ENCODE measurements at places on chromosomes 5 and 9.

DNA sequence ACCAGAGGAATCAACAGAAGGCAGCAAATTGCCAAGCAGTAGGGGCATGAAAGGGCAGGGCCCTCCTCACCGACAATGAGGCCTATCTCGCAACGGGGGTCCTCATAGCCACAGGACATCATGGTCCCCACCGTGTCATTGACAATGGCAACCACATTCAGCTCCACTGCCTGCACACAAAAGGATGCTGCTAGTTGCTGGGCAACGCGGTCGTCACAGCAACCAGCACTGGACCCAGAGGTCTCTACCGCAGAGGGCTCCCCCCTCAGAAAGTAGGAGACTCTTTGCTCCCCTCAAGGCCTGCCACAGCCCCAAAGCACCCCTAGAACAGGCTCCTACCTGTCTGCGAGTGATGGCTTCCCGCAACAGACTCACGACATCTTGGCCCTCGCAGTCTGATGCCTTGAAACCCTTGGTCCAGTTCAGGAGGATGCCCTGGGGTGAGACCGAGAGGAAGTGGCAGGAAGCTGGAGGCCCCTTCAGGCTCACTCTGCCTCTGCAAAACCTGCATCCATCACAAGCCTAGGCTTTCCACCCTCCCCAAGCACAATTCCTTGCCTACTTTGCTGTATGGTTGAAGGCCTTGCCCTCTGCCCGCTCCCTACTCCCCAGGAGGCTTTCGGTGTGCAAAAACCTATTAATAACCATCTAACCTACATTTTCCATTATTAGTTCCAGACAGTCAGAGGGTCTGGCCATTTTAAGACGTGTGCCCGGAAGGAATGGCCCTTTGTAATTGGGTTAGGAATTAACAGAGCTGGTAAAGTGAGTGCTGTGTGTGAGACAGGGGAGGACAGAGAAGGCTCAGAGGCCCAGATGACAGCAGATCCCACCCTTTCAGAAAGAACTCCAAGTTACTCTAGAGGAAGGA is 15.2 kb downstream of the HK3 start:
- no peak for DNase-seq

GRCh38 chr5:41738710-41739354 is 131.4 kb downstream of the OXCT1 start:
- DNase-seq = no peak

DNA sequence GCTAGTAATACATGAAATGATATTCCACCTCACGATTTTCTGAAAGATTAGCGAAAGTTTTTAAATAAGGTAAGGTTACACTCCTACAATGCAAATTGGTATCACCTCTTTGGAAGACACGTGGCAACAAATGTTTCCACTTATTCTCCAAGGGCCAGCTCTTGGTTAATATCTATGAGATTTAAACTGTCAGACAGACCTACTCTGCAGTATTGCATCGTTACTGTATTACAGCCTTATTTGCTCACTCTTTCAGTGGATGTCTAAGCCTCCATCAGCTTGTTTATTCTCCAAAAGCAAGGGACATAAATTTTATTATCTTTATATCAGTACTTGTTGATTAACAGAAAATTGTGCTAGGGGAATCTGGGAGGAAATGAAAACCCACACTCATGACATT is 135.7 kb downstream of the MLLT3 start:
- DNase-seq = no peak

DNA sequence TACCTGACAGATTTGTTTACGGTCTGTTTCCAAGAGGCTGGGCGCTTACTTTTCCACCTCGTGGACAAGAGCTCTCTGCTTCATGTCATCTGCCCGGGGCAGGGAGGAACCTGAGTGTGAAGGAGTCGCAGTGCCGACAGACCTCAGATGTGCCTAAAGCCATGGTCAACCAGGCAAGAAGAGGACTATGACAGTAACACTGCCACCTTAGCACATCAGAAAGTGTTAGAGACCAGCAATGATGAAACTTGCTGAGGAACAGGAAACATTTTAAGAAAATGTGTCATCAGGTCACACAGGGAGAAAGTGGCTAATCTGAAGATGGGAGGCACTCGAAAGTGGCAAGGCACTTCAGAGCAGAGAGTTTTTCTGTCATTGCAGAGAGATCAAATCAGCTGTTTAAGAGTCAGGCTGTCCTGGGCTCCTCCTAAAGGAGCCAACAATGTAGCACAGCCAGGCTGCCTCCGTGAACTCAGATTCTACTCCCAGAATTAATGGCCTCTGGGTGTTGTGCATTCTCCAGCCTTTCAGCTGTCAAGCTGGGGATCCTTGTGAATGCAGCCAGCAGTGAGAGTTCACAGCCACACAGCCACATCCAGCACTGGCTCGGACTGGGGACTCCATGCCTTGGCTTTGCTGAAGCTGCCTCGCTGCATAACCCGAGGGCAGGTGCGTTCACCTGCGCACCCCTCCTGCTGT is 94.6 kb downstream of the RAPGEF1 start:
- DNase-seq = no peak

DNA sequence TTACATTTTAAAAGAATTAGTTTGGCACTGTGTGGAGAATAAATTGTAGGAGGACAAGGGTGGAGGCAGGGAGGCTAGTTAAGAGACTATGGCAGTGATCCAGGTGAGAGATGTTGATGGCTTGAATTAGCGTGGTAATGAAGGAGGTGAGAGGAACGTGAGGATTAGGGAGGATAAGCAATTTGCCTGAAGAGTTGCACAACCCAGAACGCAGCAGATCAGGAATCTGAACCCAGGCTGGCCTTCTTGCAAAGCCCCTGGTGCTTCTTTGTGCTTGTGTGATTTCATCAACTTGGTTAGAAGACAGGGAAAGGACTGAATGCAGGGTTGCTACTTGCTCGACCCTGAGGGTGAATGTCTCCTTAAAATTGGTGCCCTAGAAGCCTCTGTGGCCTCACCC is 6.9 kb upstream of the SCAMP1 start:
- DNase-seq = no peak

DNA sequence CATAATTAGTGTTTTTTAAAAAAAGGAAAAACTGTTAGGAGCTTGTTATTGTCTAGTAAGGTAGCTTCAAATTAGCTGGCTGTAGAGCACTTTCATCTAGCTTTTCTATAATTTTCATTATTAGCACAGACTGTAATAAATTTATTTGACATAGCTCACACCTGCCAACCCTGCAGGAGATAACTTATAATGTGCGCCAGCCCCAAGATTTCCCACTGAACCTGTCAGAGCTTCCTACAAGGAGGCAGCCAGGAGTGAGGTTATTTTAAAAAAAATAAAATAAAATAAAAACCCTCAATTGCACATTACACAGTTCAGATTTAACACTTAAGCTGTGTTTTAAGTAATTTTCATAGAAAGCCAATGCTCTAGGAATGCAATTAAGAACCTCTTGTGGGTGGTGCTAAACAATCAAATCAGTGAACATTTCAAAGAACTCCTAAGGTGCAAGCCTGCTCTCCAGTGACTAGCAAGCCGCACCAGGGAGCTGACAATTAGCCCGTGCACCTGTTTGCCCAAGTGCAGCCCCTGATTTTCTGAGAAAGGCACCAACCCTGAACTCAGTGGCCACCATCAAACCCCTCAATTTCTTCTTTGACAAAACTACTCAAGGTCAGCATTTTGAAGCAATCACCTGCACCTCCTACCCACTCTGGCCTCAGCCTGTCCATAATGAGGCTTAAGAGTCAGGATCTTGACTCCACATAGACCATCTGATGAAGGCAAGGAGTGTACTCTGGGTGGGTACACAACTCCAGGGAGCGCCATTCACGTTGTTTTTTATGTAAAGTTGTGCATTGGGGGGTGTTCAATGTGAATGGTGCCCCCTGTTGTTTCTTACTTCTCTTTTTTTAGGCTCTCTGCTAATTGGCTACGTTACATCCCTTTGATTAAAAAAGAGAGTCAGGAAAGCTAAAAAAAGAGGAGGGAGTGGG is 385.3 kb upstream of the WWC1 start:
- no peak for DNase-seq

DNA sequence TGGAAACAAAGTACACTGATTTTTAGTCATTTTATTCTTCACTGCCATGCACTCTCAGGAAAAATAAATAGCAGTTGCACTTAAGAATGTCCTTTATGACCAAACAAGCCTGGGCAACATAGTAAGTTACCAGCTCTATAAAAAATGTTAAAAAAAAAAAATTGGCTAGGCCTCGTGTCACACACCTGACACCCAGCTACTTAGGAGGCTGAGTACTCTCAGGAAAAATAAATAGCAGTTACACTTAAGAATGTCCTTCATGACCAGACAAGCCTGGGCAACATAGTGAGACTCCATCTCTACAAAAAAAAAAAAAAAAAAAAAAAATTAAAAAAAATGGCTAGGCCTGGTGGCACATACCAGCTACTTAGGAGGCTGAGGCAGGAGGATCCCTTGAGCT is 304.6 kb downstream of the SLCO4C1 start:
- DNase-seq = no peak

GRCh38 chr5:178372142-178372571 is 139.6 kb upstream of the PHYKPL start:
- DNase-seq = no peak

DNA sequence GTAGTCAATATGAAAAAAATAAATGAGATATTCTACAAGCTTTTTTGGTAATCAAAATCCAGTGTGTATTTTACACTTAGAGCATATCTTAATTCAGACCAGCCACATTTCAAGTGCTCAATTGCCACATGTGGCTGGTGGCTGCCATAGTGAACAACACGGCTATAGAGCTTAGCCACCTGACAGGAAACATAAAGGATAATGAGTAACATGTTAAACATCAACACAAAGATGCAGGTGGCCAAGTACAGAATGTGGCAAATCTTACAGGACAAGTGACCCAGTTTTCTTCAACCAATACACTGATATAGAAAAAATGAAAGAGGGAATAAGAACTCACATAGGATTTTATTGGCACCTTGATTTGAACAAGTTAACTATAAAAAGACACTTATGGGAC is 61.4 kb downstream of the KIF24 start:
- no peak for DNase-seq

- DNase-seq = no peak
These were observed 1241.3 kb downstream of the MAT2B start for GRCh38 chr5:164746723-164747122.

- peak; percentile 42 for DNase-seq
These were observed 24.0 kb upstream of the TNFSF15 start for GRCh38 chr9:114829574-114830440.

DNA sequence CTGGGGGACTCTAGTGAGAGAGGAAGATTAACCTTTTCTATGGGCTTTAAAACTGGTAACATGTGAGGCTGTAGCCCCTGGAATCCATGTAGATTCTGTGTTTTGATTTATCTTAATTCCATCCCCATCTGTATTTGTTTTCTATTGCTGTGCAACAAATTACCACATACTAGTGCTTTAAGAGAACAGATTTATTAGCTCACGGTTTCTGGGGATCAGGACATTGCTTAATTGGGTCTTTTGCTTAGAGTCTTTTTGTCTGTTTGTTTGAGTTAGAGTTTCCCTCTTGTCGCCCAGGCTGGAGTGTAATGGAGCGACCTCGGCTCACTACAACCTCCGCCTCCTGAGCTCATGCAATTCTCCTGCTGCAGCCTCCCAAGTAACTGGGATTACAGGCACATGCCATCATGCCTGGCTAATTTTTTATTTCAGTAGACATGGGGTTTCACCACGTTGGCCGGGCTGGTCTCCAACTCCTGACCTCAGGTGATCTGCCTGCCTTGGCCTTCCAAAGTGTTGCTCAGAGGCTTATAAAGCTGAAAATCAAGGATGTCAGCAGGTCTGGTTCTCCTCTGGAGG is 29.9 kb upstream of the GNA14 start:
- DNase-seq = no peak

DNA sequence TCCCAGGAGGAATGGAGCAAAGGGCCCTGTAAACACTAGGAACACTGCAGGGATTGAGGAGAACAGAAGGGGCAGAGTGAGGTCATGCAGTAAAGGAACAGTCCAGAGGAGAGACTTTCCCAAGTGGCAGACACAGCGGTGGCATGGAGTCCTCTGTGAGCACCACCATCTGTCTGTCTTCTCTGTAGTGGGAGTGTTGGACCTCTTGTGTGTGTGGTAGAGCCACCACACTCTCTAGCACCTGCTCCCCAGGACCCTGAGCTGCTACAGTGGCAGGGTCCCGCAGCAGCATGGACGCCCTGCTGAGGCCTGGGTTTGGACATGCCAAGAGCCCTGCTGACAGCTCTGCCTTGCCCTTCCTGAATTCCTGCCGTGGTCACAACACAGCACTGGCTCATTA is 75.7 kb upstream of the LARP1 start:
- DNase-seq = no peak

- DNase-seq = no peak
These were observed 96.2 kb downstream of the FGF1 start for GRCh38 chr5:142589720-142590119.

DNA sequence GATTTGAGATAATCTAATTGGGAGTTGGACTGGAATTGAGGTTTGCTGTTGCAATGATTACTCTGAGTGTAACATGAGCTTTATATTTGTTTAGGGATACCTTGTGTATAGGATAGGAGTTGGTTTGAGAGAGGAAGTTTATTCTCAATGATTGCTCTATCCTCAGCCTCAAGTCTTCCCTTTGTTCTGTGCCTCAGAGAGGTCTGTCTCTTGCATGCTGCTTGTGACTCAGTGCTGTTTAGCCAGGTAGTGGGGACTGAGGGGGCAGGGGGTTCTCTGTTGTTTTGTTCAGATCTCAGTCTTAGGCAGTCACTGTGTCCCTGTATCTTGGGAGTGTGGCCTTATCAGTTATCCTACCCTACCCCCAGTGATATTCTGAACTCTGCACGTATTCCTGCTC is 192.1 kb downstream of the SPATA31D1 start:
- no peak for DNase-seq

- DNase-seq = no peak
These were observed 7.5 kb upstream of the PRSS3 start for GRCh38 chr9:33787839-33788238.

GRCh38 chr9:92265154-92265553 is 28.3 kb downstream of the IARS1 start:
- DNase-seq = peak; percentile 25

DNA sequence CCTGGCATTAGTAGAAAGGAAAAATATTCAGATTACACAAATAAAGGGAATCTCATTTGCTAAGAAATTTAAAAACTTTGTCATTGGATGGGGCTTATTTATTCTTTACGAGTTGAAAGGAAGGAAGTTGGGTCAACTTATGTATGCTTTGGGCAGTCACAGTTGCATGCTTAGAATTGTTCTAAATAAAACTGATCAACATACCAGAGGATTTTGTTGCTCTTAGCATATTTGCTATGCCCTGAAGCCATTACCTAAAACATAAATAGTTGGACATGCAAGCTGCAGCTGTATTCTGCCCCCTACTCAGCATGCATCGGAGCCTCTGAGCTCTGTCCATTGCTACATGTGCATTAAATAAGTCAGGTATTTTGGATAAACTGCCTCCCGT is 172.7 kb upstream of the MEF2C start:
- peak; percentile 70 for DNase-seq

- no peak for DNase-seq
These were observed 55.4 kb downstream of the CYSTM1 start for GRCh38 chr5:140230373-140230772.

- DNase-seq = peak; percentile 14
These were observed 524.7 kb downstream of the SPATA31D1 start for GRCh38 chr9:82513242-82513751.

DNA sequence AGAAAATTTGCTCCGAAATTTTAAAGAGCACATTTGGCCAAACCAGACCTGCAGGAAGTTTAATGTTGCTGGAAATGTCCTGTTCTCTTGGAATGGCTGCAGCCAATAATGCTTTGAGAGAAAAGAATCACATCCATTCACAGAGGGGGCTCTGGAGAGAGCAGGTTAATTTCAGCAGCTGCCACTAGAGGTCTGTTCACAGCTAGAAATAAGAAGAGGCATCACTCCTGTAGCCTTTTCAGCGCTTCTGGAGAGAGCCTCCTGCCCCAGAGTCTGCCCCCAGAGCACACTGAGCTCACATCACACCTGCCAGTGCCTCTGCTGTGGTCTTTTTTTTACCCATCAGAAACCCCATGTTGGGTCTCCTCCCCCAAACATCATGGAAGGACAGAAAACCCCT is 124.8 kb upstream of the RAD23B start:
- DNase-seq = peak; percentile 63
